ENCODE measurements at places on chromosomes 13 and 19.

DNA sequence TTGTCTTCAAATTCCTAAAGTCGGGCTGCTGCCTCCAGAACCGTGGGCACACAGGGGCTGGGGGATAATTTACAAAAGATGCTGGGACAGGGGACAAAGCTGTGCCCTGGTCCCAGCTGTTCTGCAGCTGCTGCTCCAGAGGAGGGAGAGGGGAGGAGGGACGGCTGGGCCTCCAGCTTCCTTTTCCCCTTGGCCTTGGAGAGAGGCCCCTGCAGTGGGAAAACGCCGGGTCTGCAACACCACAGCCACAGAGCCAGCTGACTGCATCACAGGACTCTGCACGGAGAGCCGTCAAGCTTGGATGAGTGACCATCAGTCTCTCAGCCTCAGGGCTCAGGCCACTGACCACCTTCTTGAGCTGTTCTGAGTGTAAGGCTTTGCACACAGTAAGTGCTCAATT is 6.1 kb downstream of the DOCK6 start:
- no peak for DNase-seq

- DNase-seq: peak; percentile 63
Measured at GRCh38 chr13:39612023-39612637, 9.1 kb upstream of the LHFPL6 start.

GRCh38 chr13:32737679-32738078 is 151.4 kb downstream of the PDS5B start:
- no peak for DNase-seq

- DNase-seq: no peak
Measured at GRCh38 chr13:79404361-79404760, 1.7 kb downstream of the RBM26 start.

GRCh38 chr13:51923983-51924539 is 62.3 kb downstream of the CCDC70 start:
- DNase-seq: peak; percentile 6

- no peak for DNase-seq
Measured at GRCh38 chr19:56720281-56720680, 48.7 kb upstream of the ZNF835 start.

DNA sequence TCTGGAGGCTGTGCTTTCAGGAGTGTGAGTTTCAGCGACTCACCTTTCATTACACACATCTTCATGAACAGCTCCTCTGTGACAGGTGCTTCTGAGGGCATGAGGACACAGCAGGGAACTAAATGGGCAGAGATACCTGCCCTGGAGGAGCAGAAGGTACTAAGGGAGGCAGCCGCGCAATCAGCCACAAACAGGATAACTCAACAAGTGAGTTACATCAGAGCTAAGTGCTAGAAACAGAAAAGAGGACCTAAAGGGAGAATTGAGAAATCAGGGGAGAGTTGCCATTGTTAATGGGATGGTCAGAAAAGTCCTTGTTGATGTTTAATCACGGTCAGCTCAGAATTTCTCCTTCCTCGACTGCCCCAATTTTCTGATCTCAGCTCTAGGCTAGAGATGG is 42.5 kb downstream of the SYDE1 start:
- no peak for DNase-seq

GRCh38 chr13:104008541-104009435 is 942.6 kb upstream of the SLC10A2 start:
- no peak for DNase-seq

DNA sequence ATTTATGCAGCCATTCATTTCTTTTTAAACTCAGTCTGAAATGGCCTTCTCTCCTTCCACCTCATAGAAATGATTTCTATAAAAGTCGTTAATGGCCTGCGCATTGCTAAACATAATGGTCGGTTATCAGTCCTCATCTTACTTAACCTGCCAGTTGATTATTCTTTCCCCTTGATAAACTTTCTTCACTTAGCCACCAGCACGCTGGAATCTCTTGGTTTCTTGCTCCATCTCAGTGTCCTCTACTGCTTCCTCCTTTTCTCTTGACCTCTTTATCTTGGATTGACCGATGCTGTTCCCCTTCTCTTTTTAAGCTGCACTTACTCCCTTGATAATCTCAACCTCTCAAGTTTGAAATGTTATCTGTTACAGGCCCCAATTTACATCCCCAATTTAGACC is 12.2 kb upstream of the CLC start:
- no peak for DNase-seq

GRCh38 chr19:18346091-18346490 is 5.7 kb downstream of the PGPEP1 start:
- DNase-seq: no peak

- DNase-seq: no peak
Measured at GRCh38 chr13:78597602-78597932, 5.8 kb downstream of the POU4F1 start.

- DNase-seq: no peak
Measured at GRCh38 chr19:38653028-38653571, 5.7 kb downstream of the ACTN4 start.

DNA sequence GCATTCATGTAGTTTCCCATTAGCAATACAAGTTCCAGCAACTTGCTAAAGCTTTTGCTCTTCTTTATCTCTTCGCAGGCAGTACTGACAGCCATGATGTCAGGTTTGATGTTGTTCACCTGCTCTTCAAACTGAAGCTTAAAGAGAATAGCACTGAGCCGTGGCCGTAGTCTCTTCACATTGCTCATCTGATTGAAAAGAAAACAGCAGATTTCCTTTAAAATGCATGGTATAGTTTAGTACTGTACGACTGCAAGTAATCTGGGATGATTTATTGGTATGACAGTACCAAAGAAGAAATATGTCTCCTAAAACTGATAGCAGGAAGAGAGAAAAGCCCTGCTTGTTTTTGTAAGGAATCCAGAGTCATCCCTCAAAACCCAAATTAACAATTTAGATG is 284.4 kb downstream of the DIAPH3 start:
- DNase-seq: no peak

DNA sequence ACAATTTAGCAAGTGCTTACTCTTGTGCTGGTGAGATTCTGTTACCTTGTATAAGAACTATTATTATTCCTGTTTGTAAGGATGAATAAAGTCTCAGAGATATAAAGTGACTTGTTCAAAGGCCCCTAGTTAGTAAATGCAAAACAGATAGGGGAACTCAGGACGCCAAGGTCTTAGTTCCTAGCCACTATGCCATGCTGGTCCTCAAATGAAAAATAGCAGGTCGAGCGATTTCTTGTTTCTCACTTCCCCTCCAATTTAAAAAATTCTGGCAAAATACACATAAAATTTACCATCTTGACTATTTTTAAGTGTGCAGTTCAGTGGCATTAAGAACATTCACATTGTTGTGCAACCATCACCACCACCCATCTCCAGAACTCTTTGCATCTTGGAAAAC is 1.1 kb downstream of the TECR start:
- DNase-seq: no peak

GRCh38 chr19:40622773-40623075 is 21.6 kb downstream of the LTBP4 start:
- no peak for DNase-seq

DNA sequence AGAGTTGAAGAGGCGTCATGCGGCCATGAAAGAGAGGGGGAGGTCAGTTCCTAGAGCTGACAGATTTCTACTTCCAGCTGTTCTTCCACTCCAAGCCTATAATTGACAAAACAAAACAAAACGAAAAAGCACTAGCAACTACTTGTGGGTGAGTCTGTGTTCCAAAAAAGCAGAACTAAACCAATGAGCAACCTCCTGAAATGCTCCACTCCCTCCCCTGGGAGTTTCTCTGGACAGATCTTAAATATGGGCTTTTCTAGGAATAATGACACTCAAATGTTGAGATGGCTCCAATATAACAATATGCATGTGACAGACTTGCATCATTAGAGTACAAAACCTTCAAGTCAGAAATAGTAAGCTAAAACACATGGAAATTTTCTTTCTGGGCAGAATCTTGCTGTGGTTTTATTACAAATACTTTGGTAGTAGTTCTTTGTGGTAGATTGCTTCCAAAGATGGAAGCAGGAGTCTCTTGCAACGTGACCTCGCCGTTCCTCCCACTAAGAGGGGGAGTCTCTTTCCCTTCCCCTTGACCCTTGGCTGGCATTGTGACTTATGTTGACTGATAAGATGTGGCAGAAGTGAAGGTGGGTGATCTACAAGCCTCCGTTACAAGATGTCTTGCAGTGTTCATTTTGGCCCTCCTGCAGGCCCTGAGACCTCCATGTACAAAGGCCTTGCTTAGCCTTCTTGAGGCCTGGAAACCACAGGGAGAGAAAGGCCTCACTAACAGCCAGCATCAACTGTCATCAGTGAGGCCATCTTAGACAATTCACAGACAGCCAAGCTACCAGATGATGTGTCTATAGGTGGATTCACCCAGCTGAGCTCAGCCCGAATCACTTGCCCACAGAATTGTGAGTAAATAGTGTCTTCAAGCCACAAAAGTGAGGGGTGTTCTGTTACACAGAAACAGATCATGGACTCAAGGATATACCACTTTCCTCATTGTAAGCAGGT is 173.1 kb upstream of the RFC3 start:
- DNase-seq: peak; percentile 39

DNA sequence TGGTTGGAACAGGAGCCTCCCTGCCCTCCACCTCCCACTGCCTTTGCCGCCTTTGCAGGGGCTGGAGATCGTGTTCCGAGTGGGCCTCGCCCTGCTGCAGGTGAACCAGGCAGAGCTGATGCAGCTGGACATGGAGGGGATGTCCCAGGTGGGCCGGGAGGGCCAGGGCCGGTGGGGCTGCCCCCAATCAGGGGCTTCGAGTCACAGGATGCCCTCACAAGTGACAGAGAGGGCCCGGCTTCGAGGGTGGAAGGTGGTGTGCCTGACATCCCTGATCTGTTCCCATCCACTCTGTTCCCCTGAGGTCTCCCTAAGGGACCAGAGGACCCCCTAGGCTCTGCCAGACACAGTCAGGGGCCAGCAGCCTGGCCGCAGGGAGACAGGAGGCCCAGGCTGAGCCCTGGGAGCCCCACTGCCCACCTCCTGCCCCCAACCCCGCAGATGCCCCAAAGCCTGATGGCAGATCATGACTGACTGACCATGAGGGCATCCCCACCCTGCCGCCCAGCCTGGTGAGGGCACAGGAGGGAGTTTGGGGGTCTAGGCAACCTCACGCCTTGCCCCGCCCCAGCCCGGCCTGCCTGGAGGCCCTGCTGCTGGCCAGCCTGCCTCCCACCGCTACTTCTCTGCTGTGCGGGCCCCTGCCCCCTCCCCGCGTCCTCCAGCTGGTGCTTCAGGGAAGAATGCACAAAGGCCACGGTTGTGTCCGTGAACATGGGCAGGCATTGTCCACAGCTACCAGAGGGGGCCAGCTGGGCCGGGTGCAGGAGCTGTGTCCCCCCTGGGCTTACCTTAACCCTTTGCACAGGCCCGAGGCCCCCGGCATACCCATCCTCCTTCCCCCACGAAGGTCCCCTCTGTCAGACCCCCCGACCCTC is 21.8 kb downstream of the EVI5L start:
- DNase-seq: no peak

- no peak for DNase-seq
Measured at GRCh38 chr13:58633226-58633625, 1001.7 kb downstream of the PCDH17 start.

- no peak for DNase-seq
Measured at GRCh38 chr19:41999071-41999877, 5.2 kb upstream of the ATP1A3 start.

GRCh38 chr13:25292301-25292700 is 5.0 kb upstream of the MTMR6 start:
- no peak for DNase-seq

DNA sequence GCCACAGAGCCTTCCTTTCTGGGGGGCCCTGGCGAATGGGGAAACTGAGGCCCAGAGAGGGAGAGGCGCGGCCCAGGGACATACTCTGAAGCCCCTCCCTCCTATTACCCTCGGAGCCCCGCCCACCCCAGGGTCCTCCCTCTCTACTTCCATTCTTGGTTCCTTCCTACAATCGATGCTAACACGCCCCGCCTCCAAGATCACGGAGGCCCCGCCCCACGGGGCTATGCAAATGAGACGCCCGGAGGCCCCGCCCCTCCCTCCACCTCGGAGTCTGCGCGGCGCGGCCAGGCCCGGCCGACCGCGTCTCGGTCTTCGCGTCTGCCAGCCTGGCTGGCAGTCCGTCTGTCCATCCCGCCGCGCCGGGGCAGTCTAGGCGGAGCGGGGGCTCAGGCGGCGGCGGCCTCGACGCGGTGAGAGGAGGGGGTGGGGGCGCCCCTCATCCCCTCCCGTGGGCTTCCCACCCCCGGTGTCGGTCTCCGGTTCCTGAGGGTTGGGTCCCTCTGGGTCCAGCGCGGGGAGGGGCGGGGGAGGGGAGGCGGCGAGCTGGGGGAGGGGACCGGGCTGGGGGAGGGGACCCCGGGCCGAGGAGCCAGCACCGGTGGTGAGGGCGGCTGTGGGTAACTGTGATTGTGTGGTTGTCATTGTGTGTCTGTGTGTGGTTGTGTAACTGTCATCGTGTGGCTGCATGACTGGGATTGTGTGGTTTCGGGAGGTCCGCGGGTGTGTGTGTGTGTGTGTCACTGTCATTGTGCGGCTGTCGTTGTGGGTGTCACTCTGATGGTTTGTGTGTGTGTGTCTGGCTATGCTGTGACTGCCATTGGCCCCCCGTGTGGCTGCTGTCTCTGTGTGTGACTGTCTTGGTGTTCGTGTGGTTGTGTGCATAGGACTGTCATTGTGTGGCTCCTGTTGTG is at the start of gene PLPPR2:
TSS of gene PLPPR2 (plus strand) at position 273 of the 914 bp plus-strand sequence. CDS start 2,242 bp downstream, outside the sequence.
- DNase-seq: peak; percentile 97

DNA sequence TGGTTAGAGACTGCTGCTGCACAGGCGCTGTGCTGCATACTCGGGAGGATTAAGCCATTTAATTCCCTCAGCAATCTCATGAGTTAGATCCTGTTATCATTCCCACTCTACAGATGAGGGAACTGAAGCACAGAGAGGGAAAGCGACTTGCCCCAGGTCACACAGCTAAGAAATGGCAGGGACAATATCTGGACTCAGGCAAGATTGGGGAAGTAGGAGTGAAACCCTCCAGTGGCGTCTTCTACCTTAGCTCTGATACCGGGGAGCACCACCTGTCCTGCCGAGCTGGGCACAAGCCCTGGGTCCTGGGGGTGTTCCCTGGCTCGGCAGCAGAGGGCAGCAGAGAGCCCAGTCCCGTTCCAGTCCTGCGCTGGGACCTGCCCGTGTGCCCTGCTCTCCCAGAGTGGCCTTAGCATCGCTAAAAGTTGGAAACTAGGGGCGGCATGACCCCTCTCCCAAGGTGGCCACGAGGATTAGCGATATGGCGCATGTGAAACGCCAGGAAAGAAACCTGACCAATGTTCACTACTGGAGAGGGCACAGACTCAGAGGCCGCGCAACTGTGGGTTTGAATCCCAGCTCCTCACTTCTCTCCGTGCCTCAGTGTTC is 20.5 kb downstream of the CYTH2 start:
- DNase-seq: peak; percentile 77

- DNase-seq: peak; percentile 60
Measured at GRCh38 chr19:6476155-6476895, 5.3 kb downstream of the DENND1C start.

GRCh38 chr13:109162248-109163036 is 533.0 kb downstream of the MYO16 start:
- no peak for DNase-seq

- DNase-seq: no peak
Measured at GRCh38 chr19:536031-536880, 4.7 kb downstream of the CDC34 start.
